Amygdala (tissue), 56 donors: ENCODE measurements at places on chromosomes 7 and 10.
A peak's percentile ranks its signal among the peaks of the same experiment; 100 is the strongest.

GRCh38 chr7:45106-46090, 147.0 kb upstream of the FAM20C start:
- DNase-seq: no peak

- no peak for DNase-seq
Observed at GRCh38 chr7:95630702-95631458, 34.6 kb upstream of the PDK4 start.

- DNase-seq: no peak
Observed at GRCh38 chr10:113100281-113100680, 150.2 kb downstream of the TCF7L2 start.

DNA sequence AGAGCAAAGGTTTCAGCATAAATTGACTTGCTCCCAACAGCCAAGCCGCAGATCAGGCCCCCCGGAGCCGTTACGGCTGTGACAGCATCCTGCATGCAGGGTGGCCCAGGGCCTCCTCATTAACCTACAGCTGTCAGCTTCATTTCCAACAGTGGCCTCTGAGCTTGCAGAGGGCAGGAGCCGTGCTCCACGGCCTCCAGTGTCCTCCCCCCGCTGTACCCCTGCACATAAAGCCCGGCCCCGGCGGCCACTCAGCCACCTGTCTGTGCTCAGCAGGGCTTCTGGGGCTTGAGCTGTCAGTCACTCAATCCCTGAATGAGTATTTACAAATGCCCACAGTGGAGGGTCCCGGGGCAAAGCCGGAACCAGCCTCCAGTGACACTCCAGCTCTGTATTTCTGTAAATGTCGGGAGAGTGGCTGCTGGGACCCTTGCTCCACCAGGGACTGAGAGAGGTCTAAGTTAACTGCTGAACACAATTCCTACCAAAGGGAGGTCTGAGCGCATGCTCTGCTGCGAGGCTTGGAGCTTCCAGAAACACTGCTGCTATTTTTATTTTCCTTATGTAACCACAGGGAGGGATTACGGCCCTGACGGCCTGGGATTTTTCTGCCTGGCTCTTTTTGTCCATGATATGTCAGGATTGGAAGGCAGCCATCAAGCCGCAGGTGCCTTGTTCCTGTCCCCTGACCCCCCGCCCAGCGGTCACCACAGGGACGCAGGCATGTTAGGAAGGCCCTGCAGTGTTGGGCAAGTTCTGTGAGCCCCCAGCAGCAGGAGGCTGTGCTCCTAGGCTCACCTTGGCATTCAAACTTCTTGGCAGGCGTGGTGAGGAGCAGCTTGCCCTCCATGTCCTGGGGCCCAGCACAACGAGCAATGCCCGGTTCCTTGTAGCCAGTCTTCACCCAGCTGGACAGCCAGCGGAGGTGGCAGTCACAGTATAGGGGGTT, 165.0 kb downstream of the SLIT1 start:
- peak; percentile 41 for DNase-seq

GRCh38 chr7:82539969-82540368, 96.4 kb upstream of the CACNA2D1 start:
- DNase-seq: no peak

DNA sequence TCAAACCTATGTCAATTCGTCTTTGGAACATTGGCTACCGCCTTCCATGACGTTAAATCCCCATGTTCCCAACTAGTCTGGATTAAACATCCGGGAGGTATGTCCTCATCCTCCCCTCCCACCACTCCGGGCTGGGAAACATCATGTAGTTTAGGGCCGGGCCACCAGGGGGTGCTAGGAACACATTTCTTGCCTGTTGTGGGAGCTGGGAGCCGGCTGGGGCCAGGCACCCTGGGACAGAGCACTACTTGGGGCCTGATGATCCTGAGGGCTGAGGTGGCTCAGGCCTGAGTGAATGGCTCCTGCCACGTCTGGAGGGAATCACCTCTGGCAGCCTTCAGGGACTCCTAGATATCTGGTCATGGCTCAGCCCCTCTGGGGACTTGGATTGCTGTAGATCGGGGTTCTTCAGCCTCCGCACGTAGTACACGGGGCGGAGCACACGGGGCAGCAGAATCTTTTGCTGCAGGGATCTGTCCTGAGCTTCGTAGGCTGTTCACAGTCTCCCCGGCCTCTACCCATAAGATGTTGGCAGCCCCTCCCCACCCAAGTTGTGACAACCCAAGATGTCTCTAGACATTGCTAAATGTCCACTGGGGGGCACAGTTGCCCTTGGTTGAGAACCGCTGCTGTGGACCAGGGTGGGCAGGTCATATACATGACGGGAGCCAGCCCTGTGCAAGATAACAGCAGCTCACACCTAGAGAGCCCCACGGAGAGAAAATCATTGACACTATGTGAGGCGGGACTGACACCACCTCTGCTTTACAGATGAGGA, 141.2 kb upstream of the ZNF716 start:
- DNase-seq: no peak

DNA sequence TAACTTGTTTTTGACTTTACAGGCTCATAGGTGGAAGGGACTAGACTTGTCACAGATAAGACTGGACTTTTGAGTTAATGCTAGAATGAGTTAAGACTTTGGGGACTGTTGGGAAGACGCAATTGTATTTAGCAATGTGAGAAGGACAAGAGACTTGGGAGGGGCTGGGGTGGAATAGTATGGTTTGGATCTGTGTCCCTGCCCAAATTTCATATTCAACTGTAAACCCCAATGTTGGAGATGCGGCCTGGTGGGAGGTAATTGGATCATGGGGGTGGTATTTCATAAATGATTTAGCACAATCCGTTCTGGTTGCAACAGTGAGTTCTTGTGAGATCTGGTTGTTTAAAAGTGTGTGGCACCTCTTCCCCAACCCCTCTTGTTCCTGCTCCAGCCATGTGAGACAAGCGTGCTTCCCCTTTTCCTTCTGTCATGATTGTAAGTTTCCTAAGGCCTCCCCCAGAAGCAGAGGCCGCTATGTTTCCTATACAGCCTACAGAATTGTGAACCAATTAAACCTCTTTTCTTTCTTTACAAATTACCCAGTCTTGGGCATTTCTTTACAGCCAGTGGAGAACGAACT, 22.6 kb downstream of the RNF216 start:
- DNase-seq: no peak

DNA sequence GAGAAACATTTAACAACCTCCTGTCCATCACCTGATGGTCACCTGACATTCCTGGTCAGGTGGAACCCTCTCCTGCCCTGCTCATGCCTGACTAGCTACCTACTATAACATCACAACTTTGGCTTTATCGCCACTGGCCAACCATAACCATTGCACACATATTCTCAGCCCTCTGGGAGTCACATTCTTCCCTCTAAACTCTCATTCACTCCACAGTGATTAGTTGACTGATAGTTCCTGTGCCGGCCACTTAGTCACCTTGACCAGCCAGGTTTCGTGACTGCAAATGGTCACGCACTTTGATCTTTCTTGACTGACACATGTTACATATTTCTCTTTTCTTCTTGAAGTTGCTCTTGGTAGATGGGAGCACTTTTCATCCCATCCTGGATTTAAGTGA, 50.1 kb downstream of the GNAI1 start:
- no peak for DNase-seq

- DNase-seq: no peak
Observed at GRCh38 chr7:34128762-34129161, 223.4 kb downstream of the BMPER start.

- no peak for DNase-seq
Observed at GRCh38 chr7:116331020-116331419, 120.7 kb downstream of the TES start.

GRCh38 chr7:127838816-127839415, 186.9 kb downstream of the SND1 start:
- DNase-seq: no peak

DNA sequence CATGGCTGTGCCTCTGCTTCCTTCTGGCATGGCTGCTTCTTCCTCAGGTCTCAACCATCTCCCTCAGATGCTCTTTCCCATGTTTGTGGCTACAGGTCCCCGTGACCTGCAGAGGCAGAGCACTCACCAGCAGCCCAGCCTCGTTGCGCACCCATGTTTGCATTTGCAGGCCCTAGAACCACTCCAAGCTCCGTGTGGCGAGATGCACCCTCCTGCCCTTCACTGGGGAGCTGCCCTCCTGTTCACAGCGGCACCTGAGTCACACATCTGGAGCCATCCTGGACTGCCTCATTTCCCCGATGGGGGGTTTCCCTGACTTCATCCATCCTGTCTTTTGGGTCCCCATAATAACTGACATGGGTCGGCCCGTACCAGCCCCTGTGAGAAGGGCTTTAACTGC, 35.9 kb downstream of the EGFR start:
- no peak for DNase-seq

DNA sequence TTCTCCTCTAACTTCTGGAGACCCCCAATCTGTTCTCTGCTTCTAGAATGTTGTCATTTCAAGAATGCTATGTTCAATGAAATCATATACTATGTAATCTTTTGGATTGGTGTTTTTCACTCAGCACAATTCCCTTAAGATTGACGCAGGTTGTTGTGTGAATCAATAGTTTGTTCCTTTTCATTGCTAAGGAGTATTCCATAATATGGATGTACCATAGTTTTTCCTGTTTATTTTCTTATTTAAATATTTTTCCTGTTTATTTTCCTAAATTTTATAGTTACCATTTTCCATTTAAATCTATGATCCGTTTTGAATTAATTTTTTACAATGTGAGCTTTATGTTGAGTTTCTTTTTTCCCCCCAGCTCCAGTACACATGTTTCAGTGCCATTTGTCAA, 604.5 kb downstream of the SUGCT start:
- DNase-seq: no peak

DNA sequence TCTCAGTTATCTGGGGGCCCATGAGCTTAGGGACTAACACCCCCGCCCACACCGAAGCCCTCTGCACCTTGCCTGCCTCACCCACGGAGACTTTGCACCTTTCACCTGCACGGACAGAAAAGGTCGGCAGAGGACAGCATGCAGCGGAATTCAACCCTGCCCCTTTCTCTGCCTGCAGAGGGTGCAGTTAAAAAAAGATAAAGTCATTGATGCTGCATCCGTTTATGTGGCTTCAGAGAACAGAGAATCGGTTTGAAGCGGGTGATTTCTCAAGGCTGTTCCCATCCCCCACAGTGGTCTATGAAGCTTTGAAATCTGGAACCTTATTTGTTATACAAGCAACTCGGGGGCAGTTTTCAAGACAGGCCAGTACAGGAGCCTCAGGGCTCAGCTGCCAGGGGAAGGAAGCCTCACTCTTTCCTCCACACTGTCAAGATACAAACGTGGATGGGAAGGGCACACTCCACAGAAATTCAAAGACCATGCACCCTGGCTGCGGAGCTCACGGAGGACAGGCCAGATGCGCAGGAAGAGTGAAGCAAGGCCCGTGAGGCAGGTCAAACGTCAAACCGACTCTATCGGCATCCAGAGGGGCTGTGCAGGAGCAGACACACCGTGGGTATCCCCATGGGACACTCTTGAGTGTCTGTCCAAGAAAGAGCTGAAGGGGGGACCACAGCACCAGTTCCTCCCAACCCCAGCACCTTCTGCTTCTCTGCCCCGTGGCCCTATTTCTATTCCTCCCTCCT, 66.3 kb downstream of the INSIG1 start:
- DNase-seq: no peak

DNA sequence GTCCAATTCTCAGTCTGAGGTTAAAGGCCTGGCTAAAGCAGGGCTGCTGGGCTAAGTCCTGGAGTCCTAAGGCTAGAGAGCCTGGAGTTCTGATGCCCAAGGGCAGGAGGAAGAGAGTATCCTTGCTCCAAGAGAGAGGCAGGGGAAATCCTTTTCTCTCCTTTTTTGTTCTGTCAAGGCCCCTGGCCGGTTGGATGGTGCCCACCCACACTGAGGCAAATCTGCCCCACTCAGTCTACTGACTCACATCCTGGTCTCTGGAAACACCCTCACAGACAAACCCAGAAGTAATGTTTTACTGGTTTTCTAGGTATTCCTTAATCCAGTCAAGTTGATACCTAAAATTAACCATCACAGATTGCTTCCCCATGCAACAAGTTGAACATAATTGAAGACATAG, 23.0 kb downstream of the ZNF518A start:
- DNase-seq: no peak

GRCh38 chr10:93081834-93082233, 8.1 kb downstream of the CYP26A1 start:
- DNase-seq: no peak

DNA sequence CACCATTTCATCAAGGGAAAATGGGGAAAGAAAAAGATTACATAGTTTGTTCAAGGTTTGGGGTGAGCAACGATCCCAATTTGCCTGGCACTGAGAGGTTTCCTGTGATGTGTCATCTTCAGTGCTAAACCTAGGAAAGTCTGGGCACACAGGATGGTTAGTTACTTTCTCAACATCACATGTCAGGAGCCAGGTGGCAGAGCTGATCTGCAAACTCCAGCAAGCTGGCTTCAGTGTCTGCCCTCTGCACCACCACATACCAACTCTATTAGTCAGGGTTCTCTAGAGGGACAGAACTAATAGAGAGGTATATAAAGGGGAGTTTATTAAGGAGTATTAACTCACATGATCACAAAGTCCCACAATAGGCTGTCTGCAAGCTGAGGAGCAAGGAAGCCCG, 11.3 kb downstream of the ADAM12 start:
- DNase-seq: no peak
